ENCODE measurements at places on chromosomes 6 and 20.

DNA sequence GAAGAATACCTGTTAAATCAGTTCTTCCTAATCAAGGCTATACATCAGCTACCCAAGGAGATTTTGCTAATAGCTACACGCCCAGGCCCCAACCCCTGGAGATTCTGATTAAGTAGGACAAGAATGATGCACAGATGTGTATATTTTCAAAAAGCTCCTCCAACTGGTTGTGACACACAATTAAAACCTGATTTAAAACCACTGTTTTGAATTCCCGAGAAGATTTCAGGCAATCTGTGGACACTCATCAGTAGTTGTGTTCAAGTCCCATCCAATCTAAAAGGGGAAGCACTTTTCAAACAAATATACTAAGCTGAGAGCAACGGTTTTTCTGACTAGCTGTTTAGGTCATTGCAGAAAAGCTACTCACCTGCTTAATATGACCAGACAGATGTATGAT lies 118.9 kb upstream of the NHSL1 start:
- DNase-seq = no peak

DNA sequence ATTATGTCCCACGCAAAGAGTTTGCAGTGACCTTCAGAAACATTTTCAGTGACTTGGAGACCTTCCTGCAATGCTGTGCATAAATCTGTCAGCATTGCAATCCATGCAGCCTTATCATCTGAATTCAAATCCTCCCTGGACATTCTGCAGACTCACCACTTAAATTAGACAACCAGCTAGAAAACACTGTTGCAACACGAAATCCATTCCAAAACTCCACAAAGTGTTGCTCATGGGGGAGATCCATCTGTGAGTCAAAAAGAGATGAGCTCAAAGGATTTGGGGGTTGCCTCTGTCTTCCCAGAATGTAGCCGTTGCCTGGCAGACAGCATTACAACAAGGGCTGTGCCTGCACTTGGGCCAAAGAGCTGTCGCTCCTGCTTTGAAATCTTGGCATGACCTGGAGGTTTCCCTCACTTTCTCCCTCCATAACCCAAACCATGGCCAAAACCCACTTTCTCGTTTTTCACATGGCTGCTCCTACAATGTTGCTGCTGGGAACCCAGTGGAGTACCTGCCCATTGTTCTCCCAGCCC lies 163.5 kb upstream of the CDYL start:
- DNase-seq = no peak

DNA sequence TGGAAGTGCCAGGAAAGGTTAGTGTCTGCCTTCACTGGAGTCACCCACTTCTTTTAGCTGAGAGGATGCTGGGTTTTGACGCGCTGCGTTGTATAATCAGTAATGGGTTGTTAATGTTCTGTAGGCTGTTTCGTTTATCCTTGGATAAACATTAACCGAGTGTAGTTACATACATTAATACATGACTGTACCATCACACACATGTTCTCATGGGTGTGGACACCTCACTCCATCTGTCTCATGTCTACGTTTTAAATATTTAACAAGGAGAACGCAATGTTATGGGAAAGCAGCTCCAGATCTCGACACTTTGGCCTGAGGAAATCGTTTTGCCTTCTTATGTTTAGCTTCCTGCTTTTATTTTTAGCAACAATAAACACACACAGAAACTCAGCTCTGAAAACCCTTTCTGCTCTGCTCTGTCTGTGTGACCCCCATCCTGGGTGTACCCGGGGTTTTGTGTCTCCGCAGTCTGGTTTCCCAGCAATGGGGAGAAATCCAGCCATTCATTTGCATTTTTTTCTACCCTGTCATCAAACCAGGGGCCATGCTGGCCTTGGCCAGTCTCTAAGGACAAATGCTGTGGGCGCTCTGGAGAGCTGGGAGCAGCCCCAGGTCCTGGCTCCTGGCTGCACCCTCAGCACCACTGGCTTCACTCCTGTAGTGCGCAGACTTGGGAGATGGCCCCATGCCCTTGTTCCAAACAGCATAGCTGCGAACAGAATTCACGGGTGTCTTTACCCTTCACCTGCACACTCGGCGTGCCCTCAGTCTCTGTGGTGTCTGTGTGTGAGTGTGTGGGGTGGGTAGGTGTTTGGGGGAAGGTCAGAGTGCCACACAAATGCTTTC lies 110.8 kb downstream of the ERMARD start:
- peak; percentile 67 for DNase-seq

DNA sequence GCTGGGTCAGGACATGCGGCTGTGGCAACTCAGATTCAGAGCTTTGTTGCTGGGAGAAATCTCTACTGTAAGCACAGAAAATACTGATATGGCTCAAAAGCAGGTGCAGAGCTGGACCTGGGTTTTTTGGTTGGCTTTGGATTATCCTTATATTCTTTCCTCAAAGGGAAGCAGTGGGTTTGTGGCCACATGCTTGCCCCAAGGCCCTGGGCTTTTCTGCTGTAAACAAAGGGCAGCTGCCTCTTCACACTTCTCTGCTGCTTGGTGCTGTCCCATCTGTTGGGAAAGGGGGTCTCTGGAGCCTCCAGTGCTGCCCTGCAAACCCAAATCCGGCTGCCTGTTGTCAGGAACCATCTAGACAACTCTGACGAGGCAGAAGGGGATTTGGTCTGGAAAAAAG lies 52.4 kb downstream of the ANKRD6 start:
- no peak for DNase-seq

GRCh38 chr20:31897541-31897940 lies 27.1 kb downstream of the TTLL9 start:
- no peak for DNase-seq

GRCh38 chr6:26493258-26493657 lies 6.8 kb upstream of the BTN1A1 start:
- no peak for DNase-seq

- no peak for DNase-seq
Measured at GRCh38 chr6:46849361-46849690, 56.1 kb downstream of the MEP1A start.

- DNase-seq = no peak
Measured at GRCh38 chr6:166950443-166950821, 5.9 kb downstream of the RNASET2 start.

- DNase-seq = no peak
Measured at GRCh38 chr6:36224918-36225461, 28.4 kb downstream of the BRPF3 start.

DNA sequence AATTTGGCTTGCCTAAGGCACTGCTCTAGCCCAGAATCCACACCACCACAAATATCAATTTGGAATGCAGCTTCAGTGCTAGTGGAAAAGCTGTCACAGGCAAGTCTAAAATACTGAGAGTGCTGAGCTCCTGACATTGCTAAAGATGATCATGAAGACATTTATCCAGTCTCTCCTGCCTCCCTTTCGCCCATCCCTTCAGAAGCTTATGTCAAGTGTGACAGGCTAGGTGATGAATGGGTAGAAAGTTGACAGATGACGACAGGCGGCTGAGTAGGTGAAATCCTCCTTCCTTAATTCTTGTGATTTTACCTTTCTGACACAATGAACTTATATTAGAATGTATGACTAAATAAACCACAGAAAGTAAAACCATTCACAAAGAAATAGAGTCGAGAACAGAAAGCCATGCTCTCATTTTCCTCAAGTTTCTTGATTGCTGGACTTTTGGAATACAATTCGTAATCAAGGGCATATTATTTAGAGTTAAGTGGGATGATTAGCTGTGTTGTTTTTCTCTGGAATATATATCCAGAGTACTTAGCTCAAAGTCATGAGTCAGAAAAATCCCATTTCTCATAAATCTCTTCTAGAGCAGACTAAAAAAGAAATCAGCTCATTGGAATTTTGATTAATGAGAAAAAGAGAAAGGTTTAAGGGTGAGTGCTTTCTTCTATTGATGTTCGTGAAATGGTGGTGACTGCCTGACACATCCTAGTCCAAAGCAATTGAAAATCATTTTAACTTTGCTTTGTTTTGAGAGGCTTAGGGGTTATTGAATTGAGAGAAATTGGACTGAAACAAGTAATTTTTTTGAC lies 1228.2 kb upstream of the CITED2 start:
- DNase-seq = no peak

DNA sequence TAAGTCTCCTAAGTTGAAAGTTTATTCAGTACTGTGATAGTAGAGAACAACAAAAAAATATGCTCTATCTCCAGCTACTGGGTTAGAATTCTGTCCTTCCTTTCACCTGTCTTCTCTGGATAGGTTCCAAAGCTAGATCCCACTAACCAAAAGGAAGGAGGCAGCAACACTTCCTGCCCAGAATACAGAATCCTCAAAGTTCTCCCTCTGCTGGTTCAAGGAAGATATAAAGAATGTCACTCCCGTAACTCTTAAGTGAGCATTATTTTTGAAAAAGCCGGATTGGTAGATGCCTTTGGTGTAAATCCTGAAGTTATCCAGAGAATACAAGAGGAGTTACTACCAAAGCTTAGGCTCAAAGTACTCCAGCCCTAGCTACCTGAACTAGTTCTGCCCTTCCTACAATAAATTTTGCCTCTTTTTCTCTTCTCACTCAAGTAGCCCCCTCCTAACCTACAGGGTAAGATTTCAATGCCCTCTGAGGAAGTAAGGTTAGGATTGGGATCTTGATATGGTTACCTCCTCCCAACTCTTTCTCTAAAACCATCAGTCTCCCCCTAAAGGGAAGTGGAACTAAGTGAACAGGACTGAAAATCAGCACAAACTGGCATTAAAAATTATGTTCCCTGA lies 26.0 kb upstream of the CRIP3 start:
- DNase-seq = peak; percentile 45

GRCh38 chr6:81979767-81980166 lies 227.3 kb upstream of the TENT5A start:
- no peak for DNase-seq

- peak; percentile 70 for DNase-seq
Measured at GRCh38 chr20:19784511-19785172, 26.6 kb downstream of the RIN2 start.

DNA sequence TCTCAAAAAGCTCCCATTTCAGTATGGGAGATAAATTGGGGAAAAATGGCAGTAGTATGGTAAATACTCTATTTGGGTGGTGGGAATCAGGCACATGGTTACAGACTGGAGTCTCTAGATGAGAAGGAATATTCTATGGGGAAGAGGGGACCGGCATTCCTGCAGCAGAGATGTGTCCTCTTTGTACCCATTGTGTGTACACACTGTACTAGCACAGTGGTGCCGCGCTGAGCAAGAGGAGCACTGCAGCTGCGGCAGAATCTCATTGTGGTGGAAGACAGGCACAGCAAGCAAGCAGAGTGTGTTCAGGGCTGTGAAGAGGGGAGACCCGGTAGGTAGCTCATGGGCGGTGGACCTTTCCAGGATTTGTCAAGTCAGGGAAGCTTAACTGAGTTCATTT lies 13.0 kb downstream of the AFDN start:
- no peak for DNase-seq

DNA sequence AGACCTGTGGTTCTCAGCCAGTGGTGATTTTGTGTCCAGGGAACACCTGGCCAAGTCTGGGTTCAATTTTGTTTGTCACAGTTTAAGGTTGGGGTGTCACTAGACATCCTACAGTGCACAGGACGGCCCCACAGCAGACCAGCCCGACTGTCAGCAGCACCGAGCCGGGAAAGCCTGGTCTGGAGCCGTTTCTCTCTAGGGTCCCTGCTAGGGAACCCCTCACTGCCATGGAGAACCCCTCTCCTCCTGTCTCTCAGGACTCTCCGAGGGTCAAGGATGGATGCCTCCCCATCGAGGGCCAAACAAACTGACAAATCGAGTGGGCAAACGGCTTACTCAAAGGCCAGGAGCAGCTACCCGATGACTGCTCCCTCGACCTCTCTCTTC lies 15.8 kb upstream of the STX16 start:
- DNase-seq = no peak

- DNase-seq = peak; percentile 69
Measured at GRCh38 chr20:41138475-41139226, 1.3 kb downstream of the PLCG1 start.

DNA sequence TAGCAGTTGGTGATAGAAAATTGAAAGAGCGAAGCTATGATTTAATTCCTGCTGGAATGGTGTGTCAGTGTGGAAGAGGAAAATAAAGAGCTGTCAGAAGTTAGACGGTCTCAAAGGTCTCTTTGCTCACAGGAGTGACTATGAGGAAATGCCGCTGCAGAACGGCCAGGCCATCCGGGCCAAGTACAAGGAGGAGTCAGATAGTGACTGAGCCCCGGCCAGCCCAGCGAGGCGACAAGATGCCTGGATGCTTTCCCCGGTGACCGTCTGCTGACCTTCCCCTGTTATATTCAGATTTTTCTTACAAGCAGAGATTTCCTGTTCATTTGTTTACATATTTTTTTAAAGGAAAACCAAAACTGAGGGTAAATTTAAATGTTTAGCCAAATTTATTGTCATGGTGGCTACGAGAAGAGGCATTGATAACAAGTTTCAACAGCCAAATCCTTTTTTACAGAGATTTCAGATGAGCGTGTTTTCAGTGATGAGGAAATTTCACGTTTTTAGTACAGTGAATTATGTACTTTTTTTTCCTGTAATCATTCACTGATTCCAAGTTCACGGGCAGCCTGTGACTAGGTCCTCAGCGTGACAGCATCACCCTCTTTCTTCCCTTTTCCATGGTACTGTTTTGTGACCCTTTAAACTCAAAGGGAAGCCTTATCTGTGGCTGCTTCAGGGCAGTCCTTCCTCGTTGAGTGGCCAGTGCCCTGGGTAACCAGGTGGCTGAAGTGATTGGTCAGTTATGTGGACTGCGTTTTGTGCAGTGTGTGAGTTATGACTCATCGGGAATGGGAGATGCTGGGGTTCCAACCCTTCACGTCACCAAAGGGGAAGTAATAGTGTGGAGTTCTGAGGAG lies 12.6 kb downstream of the DYNLT1 start:
- peak; percentile 72 for DNase-seq

GRCh38 chr6:146814148-146814750 lies 215.5 kb downstream of the ADGB start:
- no peak for DNase-seq

- DNase-seq = no peak
Measured at GRCh38 chr6:56863366-56863765, 91.5 kb upstream of the BEND6 start.

GRCh38 chr20:55415567-55416142 lies 589.7 kb downstream of the CBLN4 start:
- DNase-seq = no peak

- DNase-seq = peak; percentile 55
Measured at GRCh38 chr6:35485402-35485877, 11.4 kb downstream of the TEAD3 start.

GRCh38 chr20:19554666-19555065 lies 203.4 kb upstream of the RIN2 start:
- no peak for DNase-seq

- DNase-seq = no peak
Measured at GRCh38 chr20:50585678-50586077, 75.5 kb downstream of the PTPN1 start.

DNA sequence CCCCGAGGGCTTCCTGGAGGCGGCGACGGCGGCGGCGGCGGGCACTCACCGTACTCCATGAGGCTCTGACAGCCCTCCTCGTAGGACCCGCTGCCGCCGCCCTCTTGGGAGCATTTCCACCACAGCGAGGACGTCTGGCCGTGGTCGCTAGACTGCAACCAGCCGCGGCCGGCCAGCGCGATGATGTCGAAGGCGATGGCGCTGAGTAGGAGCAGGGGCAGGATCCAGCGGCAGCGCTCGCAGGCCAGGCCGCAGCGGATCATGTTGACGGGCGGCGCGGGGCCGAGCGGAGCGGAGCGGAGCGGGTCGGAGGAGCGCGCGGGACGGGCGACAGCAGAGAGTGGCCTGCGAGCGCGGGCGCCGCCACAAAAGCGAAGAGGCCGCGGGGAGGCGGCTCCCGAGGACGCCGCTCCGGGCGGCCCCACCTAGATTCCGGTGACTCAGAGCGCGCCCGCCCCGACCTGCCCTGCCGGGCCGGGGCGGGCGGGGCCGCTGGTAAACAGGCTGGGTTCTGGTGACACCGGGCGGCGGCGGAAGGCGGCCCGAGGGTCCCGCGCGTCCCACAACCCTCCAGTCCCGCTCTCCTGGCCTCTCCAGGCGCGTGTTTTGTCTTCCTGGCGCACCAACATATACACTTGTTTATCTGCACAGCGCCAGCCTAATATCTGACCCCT lies at the start of gene PERP:
Gene PERP, minus strand, starts transcription at position 342 of the 674 bp plus-strand sequence. Its CDS starts 79 bp downstream, at position 263.
- peak; percentile 89 for DNase-seq

Measured in large intestine (tissue), 12 donors.